ENCODE measurements at places on chromosomes 6 and 20.

GRCh38 chr6:25829375-25829774 lies 2.5 kb downstream of the SLC17A1 start:
- no peak for DNase-seq

GRCh38 chr6:130598021-130598989 lies 228.9 kb upstream of the SMLR1 start:
- DNase-seq = no peak

DNA sequence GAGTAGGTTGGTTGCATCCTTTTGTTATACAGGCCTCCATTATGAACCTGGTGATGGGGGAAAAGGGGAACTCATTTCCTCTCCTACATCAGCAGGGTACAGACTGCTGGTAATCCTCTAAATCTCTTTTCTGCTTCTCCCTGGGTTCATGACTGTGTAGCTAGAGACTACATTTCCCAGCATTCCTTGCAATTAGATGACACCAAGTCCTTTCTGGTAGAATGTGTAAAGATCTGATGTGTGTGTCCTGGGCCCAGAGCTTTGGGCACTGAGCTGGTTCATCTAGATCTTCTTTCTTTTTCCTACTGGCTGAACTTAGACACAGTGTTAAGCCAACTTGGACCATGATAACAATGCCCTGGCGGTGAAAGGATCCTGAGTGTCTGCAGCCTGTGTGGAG lies 104.7 kb upstream of the IFNGR1 start:
- no peak for DNase-seq

GRCh38 chr6:3413592-3413991 lies 43.3 kb downstream of the SLC22A23 start:
- peak; percentile 25 for DNase-seq

GRCh38 chr6:84635081-84635761 lies 129.2 kb downstream of the TBX18 start:
- no peak for DNase-seq

DNA sequence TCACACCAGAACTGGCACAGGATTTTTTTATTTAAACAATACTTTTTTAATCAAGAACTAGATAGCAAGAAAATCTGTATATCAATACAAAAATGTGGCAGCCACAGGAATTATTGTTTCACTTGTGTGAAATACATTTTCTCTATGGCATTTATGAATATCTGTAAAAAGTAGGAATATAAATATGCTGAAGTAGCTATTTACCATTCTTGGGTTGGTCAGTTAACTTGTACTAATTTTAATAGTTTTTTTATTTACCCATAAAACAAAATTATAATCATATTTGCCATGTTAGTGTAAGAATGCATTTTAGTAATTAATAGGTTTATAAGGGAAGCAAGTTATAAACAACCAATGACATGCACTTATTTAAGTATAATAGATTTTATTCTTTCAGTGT lies 31.4 kb upstream of the TMEM30A start:
- DNase-seq = no peak

DNA sequence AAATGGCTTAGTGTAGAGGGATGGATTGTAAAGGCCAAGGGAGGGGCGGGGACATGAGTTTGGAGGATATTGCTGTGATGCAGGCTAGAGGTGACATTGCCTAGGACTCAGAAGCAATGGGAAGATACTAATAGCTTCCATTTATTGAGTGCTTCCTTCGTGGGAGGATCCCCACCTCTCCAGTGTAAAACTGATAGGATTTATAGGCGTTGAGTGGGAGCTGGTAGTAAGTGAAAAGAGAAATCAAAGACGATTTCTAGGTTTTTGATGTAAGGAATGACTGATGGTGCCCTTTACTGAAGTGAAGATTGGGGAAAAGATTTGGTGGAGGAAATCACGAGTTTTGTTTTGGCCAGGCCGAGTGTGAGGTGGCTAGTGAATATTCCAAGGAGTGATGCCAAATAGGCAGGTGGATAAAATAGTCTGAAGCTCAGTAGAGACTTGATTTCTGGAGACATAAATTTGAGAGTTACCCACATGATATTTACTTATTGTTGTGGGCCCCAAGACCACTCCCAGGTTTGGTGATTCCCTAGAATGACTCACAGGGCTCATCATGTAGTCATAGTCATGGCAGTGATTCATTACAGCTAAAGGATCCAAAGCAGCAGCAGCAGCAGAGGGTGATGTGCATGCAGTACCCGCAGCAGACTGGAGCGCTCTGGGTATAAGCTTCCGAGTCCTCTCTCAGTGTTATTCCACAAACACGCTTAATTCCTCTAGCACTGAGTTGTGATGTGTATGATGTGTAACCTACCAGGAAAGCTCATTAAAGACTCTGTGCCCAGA lies 10.2 kb downstream of the RPRD1B start:
- DNase-seq = no peak

- no peak for DNase-seq
Observed at GRCh38 chr6:89436226-89436625, 3.3 kb downstream of the ANKRD6 start.

- DNase-seq = no peak
Observed at GRCh38 chr20:57236813-57237584, 29.4 kb downstream of the BMP7 start.

GRCh38 chr20:5114403-5114802 lies 5.4 kb downstream of the PCNA start:
- DNase-seq = no peak

DNA sequence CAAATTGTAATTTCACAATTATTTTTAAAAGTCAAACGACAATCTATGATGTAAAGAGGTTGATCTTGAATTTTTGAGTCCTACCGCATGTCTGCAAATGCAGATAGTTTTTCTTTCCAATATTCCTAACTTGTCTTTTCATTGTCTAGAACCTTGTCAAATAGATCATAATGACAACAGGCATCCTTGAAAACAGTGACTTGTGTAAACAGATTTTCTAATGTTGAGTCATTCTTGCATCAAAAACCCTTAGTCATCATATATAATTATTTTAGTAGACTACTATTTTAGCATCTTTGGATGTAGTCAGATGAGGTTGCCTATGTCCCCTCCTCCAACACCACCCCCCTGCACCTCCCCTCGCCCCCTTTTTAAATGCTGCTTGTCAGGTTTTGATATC lies 43.8 kb downstream of the BMP6 start:
- no peak for DNase-seq

DNA sequence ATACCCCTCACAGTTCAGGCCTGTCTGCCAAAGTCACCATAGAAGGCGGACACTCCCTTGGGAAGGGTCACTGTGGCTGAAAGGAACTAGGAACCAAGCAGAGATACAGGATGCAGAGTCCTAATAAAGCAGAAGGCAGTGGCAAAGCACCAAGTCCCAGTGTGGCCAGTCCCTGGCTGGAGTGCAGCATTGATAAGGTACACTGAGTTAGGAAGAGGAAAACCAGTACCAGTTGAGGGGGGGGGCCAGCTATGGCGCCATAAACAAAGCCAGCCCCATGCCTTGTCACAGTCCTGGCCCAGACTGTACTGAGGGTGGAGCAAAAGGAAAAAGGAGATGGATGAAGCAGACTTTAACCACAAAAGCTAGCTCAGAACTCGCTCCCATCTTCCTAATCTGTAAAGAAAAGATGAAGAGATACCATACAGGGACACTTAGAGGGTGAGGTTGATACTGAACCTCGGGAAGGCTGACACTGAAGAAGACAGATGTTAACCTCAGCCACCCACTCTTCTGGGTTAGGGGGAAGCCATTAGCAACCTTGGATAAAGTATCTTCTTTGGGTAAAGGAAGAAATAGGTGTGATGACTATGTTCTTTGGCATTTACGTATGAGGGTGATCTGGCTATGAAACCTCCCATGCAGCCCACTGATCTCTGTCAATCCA lies 7.8 kb downstream of the ABHD12 start:
- DNase-seq = no peak

DNA sequence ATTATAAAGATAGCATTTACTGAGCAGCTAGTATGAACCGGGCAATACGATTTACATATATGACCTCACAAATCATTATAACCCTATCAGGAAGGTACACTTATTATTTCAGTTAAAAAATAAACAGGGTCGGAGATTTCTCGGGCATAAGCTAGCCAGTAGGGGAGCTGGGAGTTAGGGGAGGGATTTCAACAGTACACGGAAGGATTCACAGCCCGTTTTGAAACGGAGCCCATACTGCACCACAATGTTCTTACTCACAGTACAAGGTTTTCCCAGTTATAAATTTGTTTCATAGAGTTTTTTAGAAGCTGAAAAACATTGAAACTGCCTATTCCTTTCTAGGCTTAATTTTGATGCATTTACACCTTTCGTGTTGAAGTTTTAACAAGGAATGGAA lies 607.1 kb downstream of the HDGFL1 start:
- DNase-seq = no peak

DNA sequence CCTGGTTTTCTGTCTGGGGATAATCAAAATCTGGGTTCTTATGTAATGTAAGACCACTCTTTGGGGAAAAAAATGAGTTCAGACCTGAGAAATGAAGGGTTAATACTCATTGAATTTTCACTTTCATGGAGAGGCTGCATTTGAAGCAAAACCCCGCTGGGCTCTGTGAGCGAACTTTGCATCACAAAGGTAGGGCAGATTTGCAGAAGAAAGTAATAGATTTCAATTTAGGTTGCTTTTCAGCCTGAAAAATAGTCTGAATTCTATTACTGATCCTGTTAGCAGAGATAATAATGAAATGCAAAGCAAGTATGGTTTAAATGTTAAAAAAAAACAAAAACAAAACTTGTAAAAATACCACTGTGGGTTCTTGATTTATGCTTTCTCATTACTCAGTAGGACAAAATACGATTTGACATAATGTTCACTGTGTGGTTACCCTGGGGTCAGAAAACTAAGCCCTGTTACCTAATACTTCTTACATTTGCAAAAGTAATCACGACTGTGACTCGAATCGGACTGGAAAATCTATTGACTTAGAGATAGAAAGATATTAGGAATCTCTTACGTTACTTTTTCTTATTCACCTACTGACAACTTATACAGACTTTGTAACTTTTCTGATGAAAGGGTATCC lies 72.2 kb downstream of the UST start:
- DNase-seq = no peak

DNA sequence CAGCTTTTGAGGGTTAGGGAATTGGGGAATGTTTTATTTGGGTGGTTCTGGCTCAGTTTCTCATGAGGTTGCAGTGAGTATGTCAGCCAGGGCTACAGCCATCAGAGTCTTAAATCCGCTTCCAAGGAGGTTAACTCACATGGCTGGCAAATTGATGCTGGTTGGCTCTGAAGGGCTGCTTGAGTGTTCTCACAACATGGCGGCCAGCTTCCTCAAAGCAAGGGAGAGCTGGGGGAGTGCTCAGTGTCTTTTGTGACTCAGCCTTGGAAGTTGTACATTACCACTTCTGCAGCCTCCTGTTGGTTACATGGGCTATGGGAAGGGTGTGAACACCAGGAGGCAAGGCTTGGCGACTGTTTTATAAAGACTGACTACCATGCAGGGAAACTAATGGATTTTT lies 17.8 kb upstream of the PPP1R3G start:
- no peak for DNase-seq

DNA sequence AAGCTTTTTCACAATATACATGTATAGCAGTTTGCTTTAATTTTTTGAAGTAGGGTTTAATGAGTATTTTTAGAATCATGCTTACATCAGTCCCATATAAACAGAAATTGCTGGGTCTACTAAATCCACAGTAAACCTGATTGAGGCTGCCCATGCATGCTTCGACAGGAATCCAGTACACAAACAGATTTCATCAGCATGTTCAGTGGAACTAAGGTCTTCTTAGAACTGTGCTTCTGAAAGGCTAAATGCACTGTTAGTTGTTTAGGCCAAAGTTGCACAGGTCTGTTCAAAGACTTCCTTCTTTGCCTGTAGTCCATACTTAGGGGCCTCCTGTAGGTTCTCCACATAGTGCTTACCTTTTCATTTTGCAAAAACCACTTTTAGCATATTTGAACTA lies 42.5 kb upstream of the THBS2 start:
- no peak for DNase-seq

GRCh38 chr6:73968221-73968757 lies 272.3 kb downstream of the CD109 start:
- no peak for DNase-seq

- DNase-seq = no peak
Observed at GRCh38 chr6:141808662-141809061, 324.1 kb upstream of the GJE1 start.

GRCh38 chr20:3813848-3814581 lies 6.3 kb upstream of the AP5S1 start:
- peak; percentile 65 for DNase-seq

DNA sequence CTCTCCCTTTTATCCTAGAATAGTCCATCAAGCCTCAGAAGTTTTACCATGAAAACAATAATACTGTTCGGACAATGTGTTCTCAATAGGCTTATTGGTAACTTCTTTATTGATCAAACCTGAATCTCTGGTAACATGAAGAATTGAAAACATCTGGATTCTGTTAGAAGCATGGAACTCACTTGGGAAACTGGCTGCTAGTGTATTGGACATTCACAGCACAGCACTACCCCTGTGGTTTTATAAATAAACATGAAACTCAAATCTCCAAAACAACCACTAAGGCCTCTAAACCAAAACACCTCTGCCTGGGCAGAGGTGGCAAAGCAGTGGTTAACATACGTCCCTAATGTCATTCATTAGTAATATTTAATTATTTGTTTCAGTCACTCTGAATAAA lies 157.6 kb upstream of the KCNQ5 start:
- DNase-seq = no peak

DNA sequence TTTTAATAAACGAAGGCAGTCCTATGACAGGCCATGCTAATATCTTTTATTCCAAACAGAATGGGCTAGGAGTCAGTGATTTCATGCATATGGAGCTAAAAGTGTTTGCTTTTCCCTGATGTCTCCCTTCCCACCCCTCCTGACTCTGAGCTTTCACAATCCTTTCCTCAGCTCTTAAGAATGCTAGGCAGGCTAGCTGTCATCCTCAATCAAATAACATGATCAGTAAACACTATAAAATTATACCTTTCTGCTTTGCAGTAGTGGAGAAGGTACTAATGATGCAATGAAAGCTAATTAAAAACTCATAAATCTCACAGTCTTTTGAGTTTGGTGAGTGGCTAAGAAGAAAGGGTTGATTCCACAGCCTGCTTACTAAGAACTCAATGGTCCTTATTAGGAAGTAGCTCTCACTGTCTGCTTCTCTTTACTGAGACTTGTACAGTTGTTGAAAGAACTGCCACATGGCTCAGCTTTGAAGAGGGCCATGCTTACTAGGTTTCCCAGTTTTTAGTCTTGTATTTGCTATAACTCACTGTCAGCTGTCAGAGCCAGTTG lies 250.9 kb upstream of the JAG1 start:
- no peak for DNase-seq

GRCh38 chr20:32830437-32830836 lies 10.7 kb downstream of the MAPRE1 start:
- DNase-seq = no peak

DNA sequence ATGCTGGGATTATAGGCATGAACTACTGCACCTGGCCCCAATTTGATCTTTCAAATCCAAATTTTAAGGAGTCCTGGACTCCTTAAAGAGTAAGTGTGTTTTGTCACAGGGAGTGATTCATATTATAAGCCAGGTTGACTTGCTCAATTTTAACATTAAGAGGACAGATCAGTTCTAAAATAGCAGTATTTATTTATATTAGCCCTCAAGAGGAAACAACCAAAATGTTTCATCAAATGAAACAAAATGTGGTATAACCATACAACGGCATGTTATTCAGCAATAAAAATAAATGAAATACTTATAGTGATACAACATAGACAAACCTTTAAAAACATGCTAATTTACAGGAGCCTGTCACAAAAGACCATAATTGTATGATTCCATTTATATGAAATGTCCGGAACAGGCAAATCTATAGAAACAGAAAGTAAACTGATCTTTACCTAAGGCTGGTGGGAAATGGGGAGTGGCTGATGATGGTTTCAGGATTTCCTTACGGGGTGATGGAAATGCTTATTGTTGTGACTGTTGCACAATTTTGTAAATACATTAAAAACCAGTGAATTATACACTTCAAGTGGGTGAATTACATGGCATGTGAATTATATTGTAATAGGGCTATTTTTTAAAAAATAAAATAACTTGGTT lies 637.4 kb downstream of the MMUT start:
- DNase-seq = no peak
